C1 segment of cervical spinal cord (tissue), 14 donors: ENCODE measurements at places on chromosomes 2 and 18.

GRCh38 chr2:653645-654425 lies 23.4 kb downstream of the TMEM18 start:
- no peak for DNase-seq

- no peak for DNase-seq
Observed at GRCh38 chr2:27236626-27237025, 19.5 kb downstream of the CAD start.

- DNase-seq: no peak
Observed at GRCh38 chr2:54519841-54520459, 63.8 kb downstream of the SPTBN1 start.

DNA sequence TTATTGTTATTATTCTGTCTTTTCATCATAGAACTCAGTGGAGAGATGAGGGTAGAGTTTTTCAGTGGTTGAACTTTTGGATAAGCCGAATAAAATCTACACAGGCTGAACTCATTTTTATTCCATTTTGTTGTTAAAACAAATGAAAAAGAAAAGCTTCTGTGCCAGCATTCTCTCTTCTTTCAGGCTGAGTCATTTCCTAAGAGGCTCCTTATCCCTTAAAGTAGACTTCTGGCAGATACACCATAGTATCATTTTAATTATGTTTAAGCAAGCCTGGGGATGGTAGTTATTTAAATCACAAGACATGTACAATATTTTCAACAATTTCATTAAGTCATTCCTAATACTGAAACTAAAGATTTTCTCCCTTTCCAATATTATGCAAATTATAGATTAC lies 1364.0 kb upstream of the NRXN1 start:
- DNase-seq: no peak

DNA sequence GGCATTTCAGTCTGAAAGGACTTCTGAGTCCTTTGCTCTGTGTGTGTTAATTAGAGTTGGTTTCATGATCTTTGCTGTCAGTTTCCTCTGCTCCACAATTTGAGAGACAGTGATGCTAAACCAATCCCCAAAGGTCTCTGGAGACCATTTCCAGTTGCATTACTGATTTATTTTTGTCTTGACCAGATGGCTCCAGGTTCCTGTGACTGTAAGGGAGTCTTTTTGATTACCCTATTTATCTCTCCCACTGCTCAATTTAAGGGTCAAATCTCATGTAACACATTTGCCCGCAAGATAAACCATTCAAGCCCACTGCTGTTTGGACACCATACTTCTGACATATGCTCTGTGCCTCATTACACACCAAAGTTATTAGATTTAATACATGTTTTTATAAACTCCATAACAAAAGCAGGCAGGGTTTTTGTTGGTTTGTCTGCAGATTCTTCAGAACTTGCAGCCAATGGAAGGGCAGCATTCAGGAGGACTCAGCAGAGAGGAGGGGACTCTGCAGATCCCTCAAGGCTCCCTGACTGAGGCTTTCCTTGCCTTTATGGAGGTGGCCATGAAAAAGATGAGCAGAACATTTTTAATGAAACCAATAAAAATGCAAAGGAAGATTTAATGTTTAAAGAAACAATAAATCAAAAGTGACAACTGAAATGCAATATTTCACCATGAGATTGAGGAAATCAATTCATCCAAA lies 889.3 kb upstream of the CELF4 start:
- DNase-seq: no peak

DNA sequence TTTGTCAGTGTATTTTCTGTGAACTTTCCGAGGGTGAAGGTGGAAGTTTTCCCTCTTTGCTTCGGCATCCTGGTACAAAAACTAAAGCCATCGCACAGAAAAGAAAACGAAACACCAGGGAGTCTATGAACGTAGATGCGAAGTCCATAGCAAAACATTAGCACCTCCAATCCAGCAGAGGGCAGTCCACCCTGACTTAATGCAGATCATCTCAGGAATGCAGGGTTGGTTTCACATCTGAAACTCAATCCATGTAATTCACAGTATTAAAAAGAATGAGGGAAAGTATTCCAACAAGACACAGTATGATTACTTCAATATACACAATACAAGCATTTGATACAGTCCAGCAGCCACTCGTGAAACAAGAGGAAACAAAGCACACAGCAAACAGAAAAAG lies 70.8 kb downstream of the RTP5 start:
- DNase-seq: no peak

DNA sequence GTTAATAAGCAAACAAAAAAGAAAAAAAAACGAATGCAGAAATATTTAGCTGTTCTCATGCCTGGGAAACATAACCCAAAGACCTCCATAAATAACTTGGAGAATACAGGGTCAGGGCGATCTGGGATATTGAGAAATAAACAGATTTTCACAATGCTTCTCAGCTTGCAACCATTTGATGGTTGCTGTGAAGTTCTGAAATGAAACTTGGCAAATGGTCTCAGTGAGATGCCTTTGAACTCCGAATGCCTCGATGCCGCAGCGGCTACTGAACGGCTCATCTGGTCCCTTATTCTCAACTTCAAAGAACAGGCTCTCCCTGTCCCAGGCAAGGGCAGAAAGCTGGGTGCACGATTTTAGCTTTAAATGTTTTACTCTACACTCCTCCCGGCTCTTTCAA lies 78.1 kb downstream of the ZNF516 start:
- DNase-seq: no peak

GRCh38 chr18:46324087-46324955 lies 220.1 kb downstream of the HAUS1 start:
- no peak for DNase-seq

DNA sequence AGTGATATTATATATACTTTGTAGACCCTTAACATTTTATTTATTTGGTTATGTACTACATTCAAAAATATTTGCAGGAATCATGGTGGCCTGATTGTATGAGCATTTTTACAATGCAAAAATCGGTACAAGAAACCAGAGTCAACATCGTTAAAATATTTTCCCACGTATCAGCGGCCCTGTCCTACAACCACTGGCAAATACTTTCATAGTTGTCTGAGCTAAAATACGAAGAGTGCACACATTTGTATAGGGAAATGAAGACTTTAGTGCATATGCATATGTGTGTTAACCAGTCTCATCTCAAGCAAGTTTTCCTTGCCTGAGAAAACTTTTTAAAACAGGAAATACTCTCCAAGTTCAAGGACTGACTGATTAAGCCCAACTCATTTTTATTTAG lies 35.9 kb downstream of the CCDC102B start:
- DNase-seq: no peak

- no peak for DNase-seq
Observed at GRCh38 chr18:72908181-72908580, 40.4 kb upstream of the NETO1 start.

DNA sequence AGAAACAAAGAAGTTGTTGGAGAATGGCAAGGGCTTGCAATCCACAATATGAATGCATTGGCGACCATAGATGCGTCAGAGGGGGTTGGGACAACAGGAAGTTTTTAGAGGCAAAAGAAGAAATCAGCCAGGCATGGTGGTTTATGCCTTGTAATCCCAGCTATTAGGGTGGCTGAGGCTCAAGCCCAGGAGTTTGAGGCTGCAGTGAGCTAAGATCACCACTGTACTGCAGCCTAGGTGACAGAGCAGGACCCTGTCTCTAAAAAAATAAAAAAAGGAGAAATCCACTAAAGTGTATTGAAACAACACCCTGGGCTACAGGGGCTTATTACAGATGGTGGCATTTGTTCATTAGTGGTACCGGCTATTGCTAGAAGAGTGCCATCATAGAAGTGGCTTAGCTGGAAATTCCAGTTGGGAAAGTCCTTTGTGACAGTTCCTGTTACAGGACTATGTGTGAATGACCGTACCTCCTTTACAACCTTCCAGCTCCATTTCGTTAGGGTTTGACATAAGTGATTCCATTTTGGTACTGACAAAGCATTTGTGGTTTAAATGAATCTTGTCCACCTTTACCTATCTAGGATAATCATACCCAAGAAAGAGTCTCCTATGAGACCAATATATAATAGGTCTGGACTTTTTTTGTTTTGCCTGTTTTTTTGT lies 10.7 kb upstream of the WDSUB1 start:
- no peak for DNase-seq

- DNase-seq: no peak
Observed at GRCh38 chr2:240440704-240441320, 5.3 kb downstream of the GPC1 start.

DNA sequence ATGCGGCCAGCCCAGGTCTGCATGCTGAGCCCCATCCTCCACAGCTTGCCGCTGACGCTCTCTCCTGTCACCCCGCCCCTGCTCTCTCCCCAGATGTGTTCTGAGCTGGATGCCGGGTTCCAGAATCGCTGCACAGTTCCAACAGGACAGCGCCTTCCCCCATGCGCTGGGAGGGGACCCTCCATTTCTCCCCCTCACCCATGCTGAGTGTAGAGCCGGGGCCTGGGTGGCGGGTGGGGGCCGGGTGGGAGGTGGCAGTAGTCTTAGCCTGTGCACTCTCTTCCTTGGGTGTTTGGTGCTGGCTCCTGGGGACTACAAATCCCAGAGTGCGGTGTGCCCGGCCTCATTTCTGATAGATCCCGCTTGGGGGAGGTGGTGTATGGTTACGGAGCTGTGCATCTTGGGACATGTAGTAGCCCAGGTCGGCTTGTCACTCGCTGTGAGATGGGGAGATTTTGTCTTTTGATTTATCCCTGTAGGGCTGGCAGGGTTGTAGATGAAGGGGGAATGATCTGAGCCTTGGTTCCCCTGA lies 6.8 kb downstream of the DNAJB2 start:
- DNase-seq: no peak

DNA sequence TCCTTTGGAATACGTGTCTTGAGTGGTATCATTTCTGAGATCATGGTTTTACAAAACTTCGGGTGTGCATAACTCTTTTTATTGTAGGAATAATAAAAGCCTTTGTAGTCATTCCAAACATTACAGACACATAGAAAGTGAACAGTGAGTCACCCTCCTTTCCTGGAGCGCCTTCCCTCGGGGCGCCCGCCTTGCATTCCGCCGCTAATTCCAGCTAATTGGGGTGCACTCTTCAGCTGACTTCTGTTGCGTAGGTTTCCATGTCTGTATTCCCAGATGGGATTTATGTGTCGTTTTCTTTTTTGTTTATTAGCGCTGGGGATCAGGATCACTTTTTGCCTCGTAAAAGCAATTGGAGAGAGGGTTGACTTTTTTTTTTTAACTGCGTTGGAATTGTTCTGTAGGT lies 18.7 kb downstream of the SH3BP4 start:
- no peak for DNase-seq

DNA sequence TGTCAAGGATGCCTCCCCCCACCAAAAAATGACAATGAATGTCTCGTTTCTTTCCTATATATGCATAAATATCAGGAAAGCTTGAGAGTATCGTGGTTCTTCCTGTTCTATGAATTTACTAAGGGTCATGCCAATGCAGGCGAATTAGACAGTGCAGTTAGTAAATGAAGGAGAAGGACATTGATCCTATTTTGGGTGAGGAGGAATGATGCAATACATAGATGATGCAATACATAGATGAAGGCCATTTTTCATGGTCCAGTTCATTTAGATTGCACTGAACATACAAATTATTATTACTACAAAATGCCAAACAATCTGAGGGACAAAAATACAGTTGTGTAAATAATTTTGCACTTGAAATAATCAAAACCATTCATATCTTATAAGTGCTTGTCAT lies 1265.0 kb downstream of the LRP1B start:
- DNase-seq: no peak

DNA sequence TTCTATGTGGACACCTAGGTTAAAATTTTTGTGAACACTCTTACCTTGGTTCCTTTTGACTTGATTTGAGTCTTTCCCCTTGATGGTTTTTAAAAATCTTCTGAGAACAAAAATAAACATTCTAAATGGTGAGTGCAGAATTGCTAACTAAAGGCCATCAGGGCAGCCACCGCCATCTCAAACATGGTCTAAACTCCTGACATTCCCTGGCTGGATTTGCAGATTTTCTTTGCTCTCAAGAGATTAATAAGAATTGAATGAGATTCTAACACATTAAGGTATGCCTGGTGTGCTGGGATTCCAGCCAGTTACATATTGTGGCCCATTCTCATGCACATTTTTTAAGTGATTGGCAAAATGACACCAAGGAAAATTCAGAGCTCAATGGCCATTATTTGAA lies 17.2 kb upstream of the CTDP1 start:
- no peak for DNase-seq

DNA sequence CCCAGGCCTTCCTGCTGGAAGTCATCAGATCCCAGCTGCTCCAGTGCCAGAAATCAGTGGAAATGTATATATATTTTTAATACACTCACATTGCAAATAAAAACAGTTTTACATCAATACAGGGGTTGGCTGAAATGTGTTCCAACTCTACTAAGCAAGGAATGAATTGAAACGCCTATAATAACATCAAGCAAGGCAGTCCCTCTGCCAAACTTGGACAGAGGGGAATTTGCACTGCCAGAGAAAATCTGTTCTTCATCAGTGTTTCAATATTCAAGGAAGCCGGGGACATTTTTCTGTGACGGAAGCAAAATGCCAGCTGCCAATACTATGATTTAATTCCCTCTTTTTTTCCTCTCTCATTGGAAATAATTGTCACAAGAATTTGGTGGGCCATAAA lies 335.3 kb downstream of the TNS1 start:
- DNase-seq: no peak

- DNase-seq: no peak
Observed at GRCh38 chr18:709771-710170, 2.7 kb downstream of the ENOSF1 start.

DNA sequence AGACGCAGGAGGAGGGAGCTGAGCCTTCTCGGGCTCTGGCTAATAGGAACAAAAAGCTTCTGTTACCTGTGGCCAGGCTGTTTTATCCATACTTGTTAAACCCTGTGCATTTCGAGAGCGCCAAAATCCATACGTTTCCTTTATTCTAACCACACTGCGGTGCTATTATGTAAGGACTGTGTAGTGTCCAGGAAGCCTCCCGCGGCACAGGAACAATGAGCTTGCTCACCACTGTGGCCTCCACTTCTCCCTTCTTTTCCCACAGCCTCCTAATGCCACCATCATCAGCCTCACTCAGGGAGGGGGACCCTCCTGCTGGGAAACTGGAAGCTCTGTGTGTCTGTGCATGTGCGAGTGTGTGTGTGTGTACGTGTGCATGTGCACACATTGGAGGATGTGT lies 268.5 kb downstream of the HAUS1 start:
- no peak for DNase-seq

DNA sequence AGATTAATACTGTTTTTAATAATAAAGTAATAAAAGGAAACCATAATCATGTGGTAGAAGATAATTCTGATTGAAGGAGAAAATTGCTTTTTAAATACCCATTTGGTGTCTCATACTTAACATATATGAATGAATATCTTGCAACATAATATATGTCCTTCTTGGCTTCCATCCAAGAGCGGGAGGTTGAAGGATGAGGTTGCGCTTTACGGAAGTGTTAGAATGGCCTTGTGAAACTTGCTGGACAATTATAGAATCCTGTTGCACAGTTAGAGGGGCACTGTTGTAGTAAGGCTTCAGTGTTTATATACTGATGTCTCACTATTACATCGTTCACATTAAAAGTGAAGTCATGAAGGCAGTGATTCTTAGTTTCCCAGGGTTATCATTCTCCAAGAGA lies 9.4 kb downstream of the INSIG2 start:
- DNase-seq: no peak
